ENCODE measurements at places on chromosomes 11 and 22.

GRCh38 chr11:76721755-76722677 lies 51.5 kb upstream of the LRRC32 start:
- DNase-seq, result peak; percentile 43

DNA sequence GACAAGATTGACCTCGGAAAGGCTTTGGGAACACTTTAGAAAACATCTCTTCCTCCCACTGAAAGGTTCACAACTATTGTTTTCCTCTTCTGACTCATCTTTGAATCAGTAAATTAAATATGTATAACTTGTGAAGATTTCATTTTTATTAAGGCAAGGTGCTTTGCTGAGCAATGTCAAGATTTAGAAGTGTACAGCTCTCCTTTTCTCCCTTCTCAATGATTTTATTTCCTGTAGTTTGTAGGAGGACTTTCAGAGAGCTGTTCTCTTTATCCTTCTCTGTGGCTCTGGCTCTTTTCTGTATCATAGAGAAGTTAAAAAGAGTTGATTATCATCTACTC lies 594.2 kb downstream of the METTL15 start:
- DNase-seq, result no peak

- peak; percentile 33 for DNase-seq
Measured at GRCh38 chr11:33829430-33830141, 55.3 kb upstream of the FBXO3 start.

GRCh38 chr11:1546077-1546535 lies 26.0 kb downstream of the DUSP8 start:
- no peak for DNase-seq

GRCh38 chr11:10894666-10895065 lies 36.8 kb upstream of the ZBED5 start:
- DNase-seq, result no peak

- no peak for DNase-seq
Measured at GRCh38 chr22:21033895-21034294, 1.5 kb upstream of the SLC7A4 start.

GRCh38 chr11:103618528-103618927 lies 417.9 kb upstream of the DDI1 start:
- DNase-seq, result no peak

DNA sequence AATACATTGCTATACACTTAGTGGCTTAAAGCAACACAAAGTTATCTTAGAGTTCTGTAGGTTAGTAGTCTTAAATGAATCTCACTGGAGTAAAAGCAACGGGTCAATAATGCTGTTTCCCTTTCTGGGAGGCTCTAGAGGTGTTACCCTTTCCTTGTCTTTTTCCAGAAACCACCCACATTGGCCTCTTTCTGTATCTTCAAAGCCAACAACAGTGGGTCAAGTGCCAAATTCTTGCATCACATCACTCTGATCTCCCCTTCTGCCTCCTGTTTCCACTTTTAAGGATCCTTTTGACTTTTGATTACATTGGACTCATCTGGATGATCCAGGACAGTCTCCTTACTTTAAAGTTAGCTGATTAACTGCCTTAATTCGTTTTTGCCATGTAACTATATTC lies 93.6 kb downstream of the DDX10 start:
- no peak for DNase-seq

All from stimulated activated CD4-positive, alpha-beta T cell treated with anti-CD3 and anti-CD28 coated beads, Interleukin-15, amount 100 ng/mL, for 1 hour (primary cell).